ENCODE measurements at places on chromosomes 1 and 21.

DNA sequence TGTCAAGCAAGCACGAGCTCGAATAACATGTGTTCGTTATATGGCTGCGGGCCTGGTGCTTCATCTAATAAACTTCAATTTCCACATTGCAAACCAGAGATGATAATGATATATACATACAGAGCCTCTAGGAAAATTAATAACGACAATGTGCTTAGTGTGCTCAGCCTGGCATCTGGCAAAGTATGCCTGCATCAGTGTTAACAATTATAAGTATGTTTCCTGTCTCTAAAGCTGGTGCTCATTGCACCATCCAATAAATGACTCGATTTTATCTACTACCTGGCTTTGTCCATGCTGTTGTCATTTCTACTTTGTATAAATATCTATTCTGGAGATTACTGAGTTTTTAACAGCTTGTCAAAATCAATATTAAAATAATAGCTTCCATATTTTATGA is 1402.6 kb downstream of the MRPL39 start:
- DNase-seq = no peak

- no peak for DNase-seq
Observed at GRCh38 chr1:7940745-7941436, at the start of gene TNFRSF9. Gene TNFRSF9, minus strand, starts transcription at chr1:7940839. Its CDS starts 845 bp downstream, at chr1:7939994.

DNA sequence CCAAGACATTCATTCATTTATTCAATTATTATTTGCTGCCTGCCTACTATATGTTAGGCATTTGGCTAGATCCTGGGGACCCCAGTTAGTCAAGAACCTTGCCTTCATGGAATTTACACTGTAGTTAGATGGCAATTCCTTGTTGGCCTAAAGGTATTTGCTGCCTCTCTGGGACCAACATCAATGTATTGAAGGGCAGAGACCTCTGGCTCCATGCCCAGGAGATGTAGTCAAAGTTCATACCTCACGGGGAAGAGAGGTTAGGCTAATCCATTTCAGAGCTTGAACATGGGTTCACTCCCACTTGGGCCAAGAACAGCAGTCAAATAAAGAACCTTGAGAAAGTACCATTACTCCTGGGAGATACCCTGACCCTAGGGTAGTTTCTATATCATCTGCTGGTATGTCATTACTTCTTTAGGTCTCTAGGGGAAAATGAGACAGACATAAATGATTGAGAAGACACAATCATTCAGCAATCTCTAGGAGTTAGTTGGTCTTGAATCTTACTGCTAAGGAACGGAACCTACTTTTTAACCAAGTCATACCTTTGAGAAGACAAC is 32.0 kb downstream of the SORT1 start:
- DNase-seq = no peak

- DNase-seq = peak; percentile 94
Observed at GRCh38 chr1:161117759-161118581, at the start of the genes NIT1 and PFDN2. Gene NIT1, plus strand, starts transcription at chr1:161118105. Its CDS starts 72 bp downstream, at chr1:161118177. Gene PFDN2, minus strand, starts transcription at chr1:161118037. Its CDS starts 11 bp downstream, at chr1:161118026.

DNA sequence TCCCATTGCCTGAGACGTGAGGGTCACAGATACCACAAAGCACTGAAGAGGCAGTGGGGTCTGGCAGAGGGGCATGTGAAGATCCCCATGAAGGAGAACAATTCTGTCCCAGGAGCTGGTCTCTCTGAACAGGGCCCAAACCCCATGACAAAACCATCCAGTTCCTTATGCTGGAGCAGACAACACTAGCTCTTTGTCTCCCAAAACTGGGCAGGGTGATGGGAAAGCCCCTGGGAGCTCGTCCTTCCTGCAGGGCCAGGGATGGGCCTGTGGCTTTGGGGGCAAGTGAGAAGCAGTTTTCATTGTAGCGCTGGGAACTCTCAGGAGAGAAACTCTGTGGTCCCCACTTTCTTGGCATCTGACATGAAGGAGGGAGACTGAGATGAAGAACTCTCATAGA is 8.8 kb downstream of the ETV3L start:
- no peak for DNase-seq

- DNase-seq = no peak
Observed at GRCh38 chr21:19123053-19123452, 719.5 kb upstream of the TMPRSS15 start.

DNA sequence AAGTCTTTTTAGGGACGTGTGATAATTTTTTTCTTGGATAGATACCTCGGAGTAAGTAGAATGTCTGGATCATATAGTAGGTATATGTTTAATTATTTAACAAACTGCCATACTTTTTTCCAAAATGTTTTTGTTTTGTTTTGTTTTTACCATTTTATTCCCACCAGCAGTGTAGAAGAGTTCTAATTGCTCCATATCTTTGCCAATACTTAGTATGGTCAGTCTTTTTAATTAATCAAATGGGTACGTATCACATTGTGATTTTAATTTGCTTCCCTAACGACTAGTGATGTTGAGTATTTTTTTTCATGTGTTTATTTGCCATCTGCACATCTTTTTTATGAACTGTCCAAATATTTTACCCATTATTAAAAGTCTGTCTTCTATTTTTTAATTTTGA is 23.6 kb upstream of the KCNJ6 start:
- DNase-seq = no peak

DNA sequence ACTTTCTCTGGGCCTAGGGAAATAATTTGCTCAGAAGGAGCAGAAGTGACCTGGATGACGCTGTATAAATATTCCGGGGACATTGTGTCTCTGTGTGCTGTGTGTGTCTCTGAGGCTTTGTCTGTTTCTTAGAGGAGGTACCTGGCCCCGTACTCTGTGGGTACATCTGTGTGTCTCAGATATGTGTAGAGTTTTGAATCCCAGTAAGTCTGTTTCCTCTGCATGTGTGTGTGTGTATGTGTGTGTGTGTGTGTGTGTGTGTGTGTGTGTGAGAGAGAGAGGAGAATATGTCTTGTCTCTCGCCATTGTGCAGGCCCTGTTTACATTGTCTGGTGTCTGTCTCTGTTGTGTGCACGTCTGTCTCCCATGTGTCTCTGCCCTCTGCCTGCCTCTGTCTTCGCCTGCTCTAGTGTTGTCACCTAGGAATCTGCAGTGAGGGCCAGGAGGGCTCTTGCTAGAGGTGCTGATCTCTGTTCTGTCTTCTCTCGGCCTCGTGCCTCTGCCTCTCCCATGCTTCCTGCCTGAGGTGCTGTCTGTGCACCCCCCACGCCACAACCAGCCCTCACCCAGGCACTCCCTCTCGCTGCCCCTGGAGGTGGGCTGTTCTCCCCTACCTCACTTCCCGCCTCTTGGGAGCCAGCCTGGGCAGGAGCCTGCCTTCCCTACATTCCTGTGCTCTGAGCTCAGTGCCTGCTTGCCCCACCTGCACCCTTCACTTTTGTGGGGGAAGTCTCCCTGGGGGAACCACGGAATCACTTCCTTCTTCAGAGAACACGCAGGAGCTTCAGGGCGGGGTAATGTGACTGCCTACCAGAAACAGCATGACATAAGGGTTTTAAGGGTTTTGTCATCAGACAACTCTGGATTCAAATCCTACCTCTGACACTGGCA is 5.9 kb downstream of the MAP7D1 start:
- no peak for DNase-seq

- no peak for DNase-seq
Observed at GRCh38 chr1:93591676-93592550, 89.7 kb downstream of the BCAR3 start.

DNA sequence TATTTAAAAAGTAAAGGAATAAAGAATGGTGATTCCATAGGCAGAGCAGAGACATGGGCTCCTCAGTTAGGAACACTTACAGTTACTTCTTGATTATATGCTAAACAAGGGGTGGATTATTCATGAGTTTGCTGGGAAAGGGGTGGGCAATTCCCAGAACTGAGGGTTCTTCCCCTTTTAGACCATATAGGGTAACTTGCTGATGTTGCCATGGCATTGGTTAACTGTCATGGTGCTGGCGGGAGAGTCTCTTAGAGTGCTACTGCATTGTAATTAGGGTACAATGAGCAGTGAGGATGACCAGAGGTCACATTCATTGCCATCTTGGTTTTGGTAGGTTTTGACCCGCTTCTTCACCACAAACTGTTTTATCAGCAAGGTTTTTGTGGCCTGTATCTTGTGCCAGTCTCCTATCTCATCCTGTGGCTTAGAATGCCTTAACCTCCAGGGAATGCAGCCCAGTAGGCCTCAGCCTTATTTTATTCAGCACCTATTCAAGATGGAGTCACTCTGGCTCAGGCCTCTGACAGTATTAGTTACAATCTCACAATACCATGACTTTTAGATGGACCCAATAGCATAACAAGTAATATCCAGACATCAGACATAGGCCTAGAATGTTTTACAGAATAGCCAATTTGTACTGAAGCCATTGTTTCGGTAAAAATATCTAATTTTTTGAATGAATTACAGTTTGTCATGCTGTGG is 106.8 kb downstream of the ZBTB18 start:
- DNase-seq = no peak

- DNase-seq = no peak
Observed at GRCh38 chr1:213973129-213973528, 14.6 kb upstream of the PROX1 start.

GRCh38 chr1:57551476-57551875 is 127.6 kb upstream of the DAB1 start:
- DNase-seq = no peak

DNA sequence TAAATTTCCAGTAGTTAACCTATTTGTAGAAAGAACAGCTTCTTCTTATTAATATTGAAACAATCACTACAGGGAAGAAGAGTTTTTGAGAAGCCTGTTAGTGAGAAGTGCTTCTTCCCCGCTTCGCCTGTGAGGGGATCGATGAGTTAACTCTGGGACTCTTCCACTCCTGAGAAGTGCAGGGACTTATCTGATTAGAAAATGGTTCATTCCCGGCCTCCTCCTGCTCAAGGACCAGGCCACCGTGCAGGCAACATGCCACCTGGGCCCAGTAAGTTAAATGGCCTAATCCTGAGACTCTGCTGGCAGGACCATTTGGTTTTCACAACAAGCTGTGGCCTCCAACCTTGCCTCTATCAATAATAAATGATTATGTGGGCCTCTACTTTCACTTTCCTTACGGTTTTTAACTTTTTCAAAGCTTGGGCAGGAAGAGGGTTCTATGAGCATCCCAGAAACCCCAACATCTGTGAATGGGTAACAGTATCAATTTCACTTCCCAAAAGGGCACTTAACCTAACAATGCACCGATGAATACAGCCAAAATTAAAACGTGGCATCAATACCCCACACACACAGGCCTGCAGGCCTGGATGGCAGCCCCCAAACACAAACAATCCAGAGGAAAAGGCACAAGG is 33.1 kb downstream of the SIPA1L2 start:
- DNase-seq = no peak

DNA sequence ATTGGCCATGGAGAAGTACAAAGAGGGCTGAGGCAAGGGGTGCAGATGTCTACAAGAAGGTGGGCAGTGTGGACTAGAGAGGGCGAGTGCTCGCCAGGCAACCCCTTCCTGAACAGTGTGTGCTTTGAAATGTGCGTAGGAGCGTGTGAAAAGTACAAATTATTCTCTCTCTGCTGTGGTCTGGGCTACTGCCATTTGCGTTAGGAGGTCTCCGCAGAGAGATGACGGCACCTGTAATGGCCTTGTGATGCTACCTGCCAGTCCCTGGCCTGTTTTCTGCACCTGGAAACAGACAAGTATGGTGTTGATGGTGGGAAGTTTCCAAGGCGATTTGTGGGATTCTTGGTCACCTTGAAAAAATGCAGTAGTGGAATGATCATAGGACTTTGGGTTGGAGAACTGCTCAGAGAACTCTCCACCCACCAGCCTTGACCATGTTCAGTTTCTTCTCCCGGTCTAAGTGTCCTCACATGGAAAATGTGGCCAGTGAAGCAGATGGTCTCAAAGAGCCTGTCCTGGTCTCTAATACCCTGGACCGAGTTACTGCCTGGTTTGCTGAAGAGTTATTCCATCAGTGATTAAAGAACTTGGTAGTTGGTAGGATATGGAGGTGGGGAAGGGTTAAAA is 74.5 kb downstream of the MRPS6 start:
- DNase-seq = peak; percentile 32

GRCh38 chr1:155198547-155198906 is 9.2 kb downstream of the THBS3 start:
- no peak for DNase-seq

GRCh38 chr1:83927701-83928100 is 71.2 kb downstream of the TTLL7 start:
- no peak for DNase-seq

DNA sequence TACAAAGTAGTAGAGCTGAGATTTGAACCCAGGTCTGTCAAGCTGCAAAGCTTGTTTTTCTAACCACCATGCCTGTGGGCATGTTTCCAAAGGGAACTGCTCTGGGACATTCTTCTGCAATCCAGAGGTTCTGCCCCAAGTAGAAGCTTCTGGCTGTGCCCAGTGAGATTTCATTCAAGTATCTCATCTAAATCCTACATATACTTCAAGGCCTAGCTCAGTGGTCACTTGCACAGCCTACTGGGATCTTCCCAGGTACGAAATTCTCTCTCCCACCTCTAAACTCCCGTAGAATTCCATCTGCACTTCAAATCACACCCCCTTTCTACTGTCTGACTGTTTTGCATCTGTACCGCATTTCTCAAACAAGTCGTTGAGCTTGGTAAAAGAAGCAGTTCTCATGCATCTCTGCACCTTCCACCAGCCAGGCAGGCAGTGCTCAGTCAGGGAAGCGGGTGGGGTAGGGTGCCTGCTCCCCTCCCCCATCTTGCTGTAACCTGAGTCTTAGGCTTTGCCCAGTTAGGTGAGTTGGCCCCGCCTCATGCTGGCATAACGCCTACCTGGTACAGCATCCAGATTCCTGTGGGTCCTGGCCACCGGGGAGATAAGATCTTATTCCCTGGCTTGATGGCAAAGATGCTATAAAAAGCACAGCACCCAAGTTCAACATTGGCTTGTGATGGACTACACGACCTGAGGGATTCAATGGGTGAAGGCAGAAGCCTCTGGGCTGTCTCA is 13.5 kb downstream of the SLC9A1 start:
- no peak for DNase-seq

- DNase-seq = peak; percentile 63
Observed at GRCh38 chr1:163168053-163168452, 34.7 kb downstream of the RGS5 start.

DNA sequence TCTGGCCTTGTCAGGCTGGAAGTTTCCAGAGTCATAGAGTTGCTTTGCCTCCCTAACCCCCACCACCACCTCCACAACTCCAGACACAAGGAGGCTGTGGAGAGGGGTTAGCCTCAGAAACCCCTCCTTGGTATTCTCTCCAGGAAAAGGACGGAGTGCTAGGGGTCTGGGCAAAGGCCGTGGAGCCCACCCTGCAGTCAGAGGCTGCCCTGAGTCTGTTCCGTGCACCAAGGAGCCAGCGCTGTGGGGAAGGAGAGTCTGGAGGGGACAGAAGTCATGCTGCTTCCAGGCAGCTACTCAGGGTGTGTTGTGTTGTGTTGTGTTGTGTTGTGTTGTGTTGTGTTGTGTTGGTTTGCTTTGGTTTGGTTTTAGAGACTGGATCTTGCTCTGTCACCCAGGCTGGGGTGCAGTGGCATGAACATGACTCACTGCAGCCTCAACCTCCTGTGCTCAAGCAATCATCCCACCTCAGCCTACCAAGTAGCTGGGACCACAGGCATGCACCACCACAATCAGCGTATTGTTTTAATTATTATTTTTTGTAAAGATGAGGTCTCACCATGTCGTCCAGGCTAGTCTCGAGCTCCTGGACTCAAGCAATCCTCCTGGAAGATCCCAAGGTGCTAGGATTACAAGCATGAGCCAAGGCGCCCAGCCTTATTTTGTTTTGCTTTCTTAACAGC is 122.2 kb upstream of the TMEM51 start:
- no peak for DNase-seq

GRCh38 chr21:36729310-36729970 is 30.5 kb downstream of the SIM2 start:
- no peak for DNase-seq

GRCh38 chr1:159937054-159937750 is 8.2 kb downstream of the IGSF9 start:
- DNase-seq = no peak

GRCh38 chr1:198258491-198258890 is 101.7 kb downstream of the NEK7 start:
- peak; percentile 15 for DNase-seq

Data from AG08396 (cell line).